ENCODE measurements at places on chromosomes 11 and 22.

DNA sequence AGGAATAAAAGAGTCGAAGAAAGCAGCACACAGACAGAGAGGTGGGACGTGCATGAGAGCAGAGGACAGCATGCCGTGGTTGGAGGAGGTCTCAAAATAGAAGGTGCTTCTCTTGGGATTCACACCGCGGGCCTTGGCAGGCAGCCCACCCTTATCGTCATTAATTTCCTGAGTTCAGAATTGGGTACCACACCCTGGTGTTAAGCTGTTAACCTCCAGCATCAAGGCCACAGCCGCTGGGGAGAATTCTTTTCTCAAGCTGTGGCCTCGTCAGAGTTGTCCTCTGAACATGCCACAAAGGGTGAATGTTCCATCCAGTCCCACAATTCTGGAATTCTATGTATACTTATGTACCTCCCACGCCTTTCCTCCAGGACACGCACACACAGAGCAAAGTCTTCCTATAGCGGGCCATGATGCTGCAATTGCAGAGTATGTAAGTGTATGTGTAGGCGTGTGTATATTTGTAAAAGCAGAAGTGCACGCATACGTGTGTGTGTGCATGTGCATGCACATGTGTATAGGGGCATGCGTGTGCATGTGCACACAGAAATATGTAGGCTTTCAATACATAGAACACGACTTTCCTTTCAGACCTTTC lies 39.0 kb downstream of the ADAMTS8 start:
- no peak for DNase-seq

DNA sequence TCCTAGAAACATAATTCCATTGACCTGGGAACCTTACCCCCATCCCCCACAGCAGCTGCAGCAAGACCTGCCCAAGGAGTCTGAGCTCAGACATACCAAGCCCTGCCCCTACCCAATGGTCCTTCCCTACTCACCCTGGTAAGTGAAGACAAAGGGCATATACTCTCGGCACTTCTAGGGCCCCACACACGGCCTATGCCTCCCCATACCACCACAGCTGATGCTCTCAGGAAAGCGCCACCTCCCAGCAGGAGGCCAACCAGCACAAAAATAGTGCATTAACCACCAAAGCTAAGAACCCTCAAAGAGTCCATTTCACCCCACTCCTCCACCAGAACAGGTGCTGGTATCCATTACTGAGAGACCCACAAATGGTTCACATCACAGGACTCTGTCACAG lies 74.4 kb upstream of the GUCY1A2 start:
- no peak for DNase-seq

DNA sequence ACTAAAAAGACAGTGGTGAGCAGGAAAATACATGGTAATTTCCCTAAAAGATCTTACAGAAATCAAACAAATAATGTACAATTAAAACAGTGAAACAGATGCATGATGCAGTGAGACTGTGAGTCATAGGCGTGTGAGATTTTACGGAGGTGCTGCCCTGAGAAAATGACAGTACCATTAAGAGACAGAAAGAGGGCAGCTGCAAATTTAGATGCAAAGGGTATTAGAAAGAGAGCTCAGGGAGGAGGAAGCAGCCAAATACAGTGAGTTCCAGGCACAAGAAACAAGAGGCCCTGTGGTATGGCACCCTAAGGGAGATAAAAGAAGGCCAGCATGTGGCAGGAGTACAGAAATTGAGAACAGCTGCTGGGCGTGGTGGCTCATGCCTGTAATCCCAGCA lies 88.5 kb upstream of the FIBIN start:
- no peak for DNase-seq

GRCh38 chr11:73029403-73029802 lies 112.7 kb downstream of the FCHSD2 start:
- DNase-seq: no peak

- DNase-seq: no peak
Measured at GRCh38 chr11:105466582-105467228, 143.2 kb upstream of the GRIA4 start.

DNA sequence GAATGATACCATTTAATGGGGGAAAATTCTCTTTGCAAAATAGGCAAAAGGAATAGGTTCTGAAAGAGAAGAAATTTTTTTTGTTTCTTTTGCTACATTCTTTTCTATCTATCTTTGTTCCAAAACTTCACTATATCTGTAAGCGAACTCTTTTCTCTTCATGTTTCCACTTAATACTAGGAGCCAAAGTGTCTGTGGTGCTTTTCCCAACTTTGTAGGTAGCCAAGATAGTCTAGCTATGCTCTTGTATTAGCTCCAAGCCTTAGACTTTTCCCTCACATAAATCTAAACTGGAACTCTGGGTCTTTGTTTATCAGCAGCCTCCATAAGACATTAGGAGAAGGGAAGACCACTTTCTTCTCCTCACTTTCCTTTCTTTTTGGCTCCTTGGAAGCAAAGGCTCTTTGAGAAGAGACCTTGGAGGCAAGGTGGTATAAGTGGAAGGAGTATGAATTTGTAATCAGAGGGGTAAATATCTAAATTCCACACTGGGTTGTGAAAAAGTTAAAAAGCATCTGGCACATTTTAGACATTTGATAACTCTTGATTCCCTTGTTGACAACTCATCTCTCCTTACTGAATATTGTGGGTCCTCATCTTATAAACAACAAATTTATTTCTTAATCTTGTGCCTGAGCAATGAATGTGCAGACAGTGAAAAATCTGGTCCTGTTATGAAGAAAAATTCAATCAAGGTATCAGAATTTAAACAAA lies 130.0 kb downstream of the EHF start:
- no peak for DNase-seq

DNA sequence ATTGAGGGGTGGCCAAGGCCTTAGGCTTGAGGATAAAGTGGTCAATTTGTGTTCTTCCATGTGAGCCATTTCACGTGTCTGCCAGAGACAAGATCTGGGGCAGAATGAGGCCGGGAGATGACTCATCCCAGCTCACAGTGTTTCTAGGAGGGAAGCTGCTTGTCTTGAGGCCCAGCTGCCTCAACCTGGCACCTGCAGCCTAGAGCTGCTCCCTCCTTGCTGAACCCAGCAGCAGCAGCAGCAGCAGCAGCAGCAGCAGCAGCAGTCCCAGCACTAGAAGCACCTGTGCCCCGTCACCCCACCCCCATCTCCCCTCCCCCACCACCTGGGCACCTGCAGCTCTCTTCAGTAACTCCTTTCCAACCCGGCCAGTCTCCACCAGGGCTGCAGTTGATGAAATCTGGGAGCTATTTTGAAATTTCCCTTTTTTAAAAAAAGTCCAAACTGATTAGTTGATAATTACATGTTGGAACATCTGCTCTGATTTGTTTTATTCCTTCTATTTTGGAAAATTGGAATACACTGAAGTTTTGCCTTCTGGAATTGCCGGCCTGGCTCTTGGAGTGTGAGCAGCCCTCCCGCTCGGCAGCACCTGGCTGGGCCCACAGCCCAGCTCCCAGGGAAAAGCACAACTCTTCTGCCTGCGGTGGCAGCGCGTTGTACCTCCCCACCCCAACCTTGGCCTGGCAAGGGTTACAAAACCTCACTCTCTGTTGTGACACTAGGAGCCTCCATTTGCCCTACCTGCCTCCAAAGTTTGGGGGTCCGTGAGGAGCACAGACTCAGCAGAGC lies 143.5 kb downstream of the NXPE2 start:
- DNase-seq: no peak

DNA sequence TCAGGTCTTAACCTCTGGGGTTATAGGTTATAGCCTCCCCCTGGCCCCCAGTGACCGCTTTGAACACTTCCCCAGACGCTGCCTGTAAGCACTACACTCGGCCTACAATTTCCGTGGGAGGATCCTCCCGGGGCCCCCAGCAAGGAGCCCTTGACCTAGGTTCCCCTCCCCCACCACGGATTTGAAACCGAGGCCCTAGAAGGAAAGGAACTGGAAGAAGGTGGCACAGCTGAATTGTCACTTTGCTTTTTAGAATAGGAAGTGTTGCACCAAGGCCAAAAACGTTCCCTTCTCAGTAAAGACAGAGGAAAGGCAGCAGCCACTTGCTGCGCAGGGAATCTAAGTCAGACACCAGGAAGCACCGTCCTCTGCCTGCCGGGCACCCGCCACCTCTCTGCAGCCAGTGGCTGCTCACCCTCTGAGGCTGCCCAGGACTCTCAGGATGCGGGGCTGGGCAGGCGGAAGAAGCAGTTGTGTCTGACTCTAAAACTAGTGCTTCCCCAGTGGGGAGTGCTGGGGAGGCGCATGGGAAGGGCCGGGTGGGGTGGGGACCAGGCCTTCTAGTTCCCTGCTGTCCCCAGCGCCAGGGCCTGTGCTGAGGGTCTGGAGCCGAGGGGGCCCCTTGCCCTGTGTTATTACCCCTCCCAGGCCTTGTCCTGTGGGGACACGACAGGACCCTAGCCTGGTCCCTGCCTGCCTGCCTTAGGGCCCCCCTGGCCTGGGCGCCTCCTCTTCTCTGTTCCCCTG lies 7.9 kb upstream of the FLRT1 start:
- no peak for DNase-seq

Measured in sciatic nerve (tissue), 2 donors.